ENCODE measurements at places on chromosomes 5 and 9.
A peak's percentile ranks its signal among the peaks of the same experiment; 100 is the strongest.

GRCh38 chr9:99013550-99013949 lies 69.8 kb downstream of the COL15A1 start:
- peak; percentile 25 for DNase-seq

DNA sequence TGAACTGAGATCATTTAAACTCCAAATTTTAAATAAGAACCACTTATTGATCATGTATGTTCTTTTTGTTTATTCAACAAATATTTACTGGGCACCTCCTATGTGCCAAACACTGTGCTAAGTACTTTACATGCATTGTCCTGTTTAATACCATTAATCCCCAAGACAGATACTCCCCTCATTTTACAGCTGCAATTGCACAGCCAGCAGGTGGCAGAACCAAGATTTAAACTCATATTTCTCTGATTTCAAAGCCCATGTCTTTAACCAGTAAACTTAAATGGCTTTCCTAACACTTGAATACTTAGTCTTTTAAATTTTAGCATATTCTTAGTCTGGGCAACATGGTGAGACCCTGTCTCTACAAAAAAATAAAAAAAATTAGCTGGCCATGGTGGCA lies 43.4 kb upstream of the KIAA1958 start:
- peak; percentile 63 for DNase-seq

- DNase-seq, result no peak
Measured at GRCh38 chr9:114671605-114672004, 10.4 kb downstream of the TEX48 start.

DNA sequence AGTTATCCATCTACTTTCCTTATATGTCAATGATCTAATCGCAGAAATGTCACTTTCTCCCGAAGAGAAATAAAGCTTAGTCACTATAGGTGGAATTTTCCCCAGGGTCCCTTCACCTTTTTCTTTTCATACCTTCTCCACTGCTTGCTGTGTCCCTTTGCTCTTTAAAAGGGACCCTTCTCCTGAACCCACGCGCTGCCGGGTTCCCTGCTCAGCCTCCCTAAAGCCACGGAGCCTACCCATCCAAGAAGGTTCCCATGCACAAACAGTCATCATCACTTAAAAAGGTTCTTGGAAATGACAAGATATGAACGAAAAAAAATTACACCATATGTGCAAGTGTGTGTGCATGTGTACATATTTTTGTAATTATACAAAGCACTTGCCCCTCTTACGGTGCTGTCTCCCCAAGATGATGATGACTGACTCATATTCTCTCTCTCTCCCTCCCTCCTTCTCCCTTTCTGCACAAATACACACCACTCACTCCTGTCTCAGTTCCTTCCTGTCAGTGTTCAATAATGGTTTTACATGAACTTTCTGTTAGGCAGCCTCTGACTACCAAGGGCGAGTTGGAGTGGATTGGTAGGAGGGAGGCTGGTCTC lies 1.5 kb upstream of the PTPRD start:
- DNase-seq, result no peak

- no peak for DNase-seq
Measured at GRCh38 chr9:87596862-87597261, 99.2 kb downstream of the DAPK1 start.

DNA sequence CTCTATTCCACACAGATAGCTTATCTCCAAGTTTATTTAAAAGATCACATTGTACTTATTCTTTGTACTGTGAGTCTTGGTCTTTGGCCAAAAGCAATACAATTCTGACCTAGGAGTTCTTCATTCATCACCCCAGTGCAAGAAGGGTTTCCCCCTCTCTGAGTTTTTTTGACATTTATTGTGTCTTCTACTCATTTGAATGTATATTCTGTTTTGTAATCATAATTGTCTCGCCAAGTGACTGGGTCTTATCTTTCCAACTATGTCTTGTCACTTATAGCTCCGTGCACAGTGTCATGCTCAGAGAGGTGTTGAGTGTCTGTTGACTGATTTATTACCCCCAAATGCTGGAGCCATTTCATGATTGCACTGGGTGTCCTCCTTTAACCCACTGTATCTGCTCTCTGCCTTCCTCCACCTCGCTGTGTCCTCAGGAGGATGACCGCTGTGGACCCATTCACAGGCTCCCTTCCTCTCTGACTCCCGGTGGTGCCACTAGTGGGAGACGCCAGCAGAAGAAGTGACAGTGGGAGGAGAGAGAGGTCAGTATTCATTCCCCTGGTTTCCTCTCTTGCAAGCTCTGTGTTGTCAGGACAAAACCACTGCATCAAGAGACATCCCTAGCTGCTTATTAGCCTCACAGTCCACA lies 11.2 kb upstream of the TRIO start:
- no peak for DNase-seq

DNA sequence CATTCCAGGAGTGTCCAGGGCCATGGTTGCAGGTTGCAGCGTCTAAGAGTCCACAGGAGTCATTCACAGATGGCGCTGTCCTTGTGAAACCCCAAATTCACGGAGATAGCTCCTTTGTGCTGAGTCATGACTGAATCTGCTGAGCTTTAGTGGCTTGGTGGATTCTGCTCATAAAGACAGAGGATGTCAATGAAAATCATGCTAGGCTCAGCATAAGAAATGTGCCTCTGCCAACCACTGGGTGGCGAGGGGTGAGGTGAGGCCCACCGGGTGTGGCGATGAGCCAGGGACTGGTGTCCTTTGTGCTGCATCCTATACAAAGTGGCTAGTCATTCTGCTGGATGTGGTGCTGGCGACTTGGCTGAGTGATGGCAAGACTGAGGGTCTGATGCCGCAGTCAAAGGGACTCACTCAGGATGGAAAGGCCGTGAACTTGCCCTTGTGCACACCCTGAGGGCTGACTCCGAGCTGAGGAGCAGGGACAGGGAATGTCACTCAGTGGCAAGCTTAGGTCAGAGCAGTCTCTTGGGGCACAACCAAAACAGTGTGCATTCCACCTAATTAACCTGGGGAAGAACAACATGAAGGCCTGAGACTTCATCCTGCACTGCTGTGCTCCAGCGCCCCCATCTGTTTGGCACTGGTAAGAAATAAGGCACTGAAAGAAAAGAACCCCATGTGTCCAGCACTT lies 71.5 kb downstream of the DAP start:
- DNase-seq, result peak; percentile 81

GRCh38 chr9:14236591-14236990 lies 77.3 kb downstream of the NFIB start:
- DNase-seq, result no peak

- no peak for DNase-seq
Measured at GRCh38 chr5:150649108-150650020, 8.9 kb downstream of the SYNPO start.

Measured in hematopoietic multipotent progenitor cell treated with erythropoietin and hydrocortisone succinate and interleukin-3 and kit ligand, for 4 days (in vitro differentiated cells).